Fibroblast of mammary gland (primary cell): ENCODE measurements at places on chromosomes 7 and 10.

- DNase-seq = peak; percentile 44
Measured at GRCh38 chr7:133794479-133794878, 332.7 kb upstream of the LRGUK start.

DNA sequence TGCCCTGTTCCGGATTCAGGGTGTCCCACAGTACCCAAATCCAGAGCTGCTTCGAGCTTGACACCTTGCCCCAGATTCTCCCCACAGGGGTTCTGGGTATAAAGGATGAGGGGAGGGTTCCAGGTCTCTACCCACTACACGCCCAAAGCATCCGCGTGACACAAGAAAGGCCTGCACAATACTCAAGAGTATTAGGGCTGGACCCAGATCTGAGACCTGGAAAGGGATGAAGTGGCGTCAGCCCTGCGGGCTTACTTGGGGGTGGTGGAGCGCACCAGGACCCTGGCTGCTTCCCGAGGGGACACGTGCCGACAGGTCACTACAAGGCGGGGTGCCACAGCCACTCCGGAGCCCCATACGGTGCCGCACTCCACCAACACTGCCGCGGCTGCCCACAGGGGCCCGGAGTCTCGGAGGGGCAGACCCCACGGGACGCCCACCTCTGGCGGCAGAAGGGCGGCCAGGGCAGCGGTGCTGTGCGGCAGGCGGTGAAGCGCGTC lies 1.3 kb downstream of the TYSND1 start:
- DNase-seq = peak; percentile 8

DNA sequence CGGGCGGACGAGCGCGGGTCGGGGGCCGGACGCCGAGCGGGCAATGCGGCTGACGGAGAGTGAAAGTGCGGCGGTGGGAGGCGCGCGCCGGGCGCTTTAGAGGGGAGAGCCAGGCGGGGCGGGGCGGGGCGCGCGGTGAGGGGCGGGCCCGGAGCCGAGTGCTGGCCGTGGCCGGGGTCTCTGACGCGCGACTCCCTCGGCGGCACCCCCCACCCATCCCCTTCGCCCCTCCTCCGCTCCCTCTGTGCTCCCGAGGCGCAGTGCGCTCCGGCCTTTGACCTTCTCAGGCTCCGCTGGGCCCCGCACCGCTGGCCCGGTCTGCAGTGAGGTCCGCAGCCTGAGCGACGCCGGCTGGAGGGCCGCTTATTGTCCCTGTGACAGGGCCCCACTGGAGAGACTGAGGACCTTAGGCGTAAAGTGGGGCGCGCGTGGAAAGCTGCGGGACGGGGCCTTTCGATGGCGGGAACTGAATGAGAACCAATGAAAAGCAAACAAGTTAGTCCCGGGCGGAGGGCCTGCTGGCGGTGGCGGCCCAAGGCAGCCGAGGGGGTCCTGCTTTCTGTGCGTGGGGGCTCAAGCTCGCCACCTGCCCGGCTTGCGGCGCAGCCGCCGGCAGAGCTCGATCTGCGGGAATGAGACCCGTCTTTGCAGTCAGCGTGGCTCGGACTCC lies at the start of gene CXCL12:
CXCL12 (minus strand) TSS at position 72 of the 670 bp plus-strand sequence. CDS start 92 bp downstream, outside the sequence.
- DNase-seq = no peak

DNA sequence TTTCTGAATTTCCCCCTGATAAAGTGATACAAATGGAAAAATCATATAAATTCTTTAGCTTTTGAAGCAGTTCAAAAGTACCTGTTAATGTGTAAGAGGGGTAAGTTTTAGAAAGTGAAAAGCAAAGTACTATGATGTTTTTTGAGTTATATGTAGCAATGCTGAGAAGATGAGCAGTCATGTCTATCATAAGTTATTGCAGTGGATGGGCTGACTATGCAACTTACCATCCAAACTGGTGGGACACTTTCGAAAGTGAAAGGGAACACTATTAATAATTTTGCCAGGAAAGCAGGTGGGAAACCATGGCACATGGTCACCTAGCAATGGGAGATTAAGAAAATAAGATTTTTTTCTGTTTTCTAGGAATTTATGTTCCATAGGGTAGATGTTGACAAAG lies 4.1 kb downstream of the MINPP1 start:
- no peak for DNase-seq

- DNase-seq = peak; percentile 87
Measured at GRCh38 chr10:127145173-127145572, 51.2 kb downstream of the INSYN2A start.

- no peak for DNase-seq
Measured at GRCh38 chr7:123601530-123601929, at the start of gene ASB15. ASB15 (plus strand) TSS chr7:123601821; CDS start chr7:123614503, 12,682 bp downstream.

DNA sequence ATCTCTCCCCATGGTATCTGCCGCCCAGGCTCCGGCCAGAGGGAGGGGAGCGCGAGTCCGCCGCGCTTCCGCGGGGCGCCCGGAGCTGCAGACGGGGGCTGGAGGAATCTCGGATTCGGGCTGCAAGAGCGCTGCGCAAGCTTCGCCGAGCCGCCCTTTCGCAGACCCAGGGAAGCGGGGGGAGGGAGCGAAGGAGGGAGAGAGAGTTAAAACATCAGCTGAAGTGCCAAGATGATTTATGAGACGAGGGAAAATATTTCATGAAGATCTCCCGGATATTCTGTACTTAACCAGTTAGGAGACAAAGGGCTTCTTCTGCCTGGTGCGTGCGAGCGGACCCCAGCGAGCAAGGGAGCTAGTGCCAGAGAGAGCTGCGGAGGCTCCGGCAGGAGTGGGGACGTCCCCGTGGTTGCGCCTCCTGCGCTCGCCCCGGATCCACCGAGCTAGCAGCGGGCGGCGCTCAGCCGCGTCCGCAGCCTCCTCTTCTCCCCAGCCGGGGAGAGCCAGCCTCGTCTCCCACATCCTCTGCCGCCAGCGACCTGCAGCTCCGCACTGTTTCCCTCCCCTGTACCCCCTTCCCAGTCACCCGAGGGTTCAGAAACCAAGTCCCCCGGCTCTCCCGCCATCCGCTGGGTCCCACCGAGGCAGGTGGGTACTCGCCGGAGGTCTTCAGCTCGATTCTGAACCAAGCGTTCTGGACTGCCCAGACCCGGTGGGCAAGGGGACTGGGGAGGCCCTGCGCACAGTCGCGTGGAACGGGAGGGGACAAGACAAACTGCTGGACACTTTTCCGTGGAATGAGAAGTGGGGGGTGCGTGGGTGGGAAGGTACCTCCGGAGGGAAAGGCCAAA lies 1.0 kb upstream of the PAX2 start:
- no peak for DNase-seq

DNA sequence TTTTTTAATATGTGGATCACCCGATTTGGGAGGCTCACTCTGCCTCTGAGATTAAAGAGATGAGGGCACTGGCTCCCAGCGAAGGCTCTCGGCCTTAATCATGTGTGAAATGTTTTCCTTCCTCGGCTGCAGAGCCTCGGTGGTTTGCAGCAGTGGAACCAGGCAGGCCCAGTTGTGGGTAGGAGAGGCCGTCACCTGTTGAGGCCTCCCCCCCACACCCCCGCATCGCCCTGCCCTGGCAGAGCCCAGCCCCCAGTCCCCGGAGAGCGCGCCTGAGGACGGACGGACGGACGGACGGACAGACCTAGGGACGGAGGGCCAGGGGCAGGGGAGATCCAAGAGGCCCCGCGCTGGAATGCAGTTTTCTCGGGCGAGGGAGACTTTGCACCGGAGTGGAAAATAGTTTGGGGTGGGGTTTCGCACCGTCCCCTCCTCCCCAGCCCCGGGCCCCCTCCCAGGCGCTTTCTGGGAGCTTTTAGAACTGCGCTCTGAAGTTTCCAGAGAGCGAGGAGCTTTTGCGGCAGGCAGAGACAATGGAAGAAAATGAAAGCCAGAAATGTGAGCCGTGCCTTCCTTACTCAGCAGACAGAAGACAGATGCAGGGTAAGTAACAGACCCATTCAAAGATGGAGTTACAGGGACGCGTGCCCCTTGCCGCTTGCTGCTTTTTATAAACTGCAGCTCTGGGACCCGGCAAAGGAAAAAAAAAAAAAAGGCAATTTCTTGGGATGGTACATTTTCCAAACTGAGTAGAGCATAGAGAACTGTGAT lies at the start of gene KIAA1217:
KIAA1217 (plus strand) TSS at position 478 of the 771 bp plus-strand sequence; CDS start at position 534, 56 bp downstream.
- peak; percentile 5 for DNase-seq

DNA sequence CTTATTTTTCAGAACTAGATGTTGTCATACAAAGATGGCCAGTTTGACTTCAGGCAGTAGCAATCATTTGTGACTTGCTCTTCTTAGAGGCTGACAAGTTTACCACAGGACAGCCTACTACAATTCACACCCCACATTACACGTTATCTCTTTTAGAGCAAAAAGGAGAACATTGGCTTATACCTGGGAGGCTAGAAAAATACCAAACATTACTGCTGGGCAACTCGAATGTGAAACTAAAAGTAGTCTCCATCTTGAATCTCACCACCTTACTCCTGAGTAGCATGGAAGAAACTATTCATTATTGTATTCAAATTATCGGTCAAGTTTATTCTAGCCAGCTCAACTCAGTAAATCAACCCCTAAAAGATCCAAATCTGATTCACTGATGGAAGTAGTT lies 90.7 kb upstream of the TMEM26 start:
- no peak for DNase-seq

GRCh38 chr7:46357290-46357689 lies 436.2 kb upstream of the IGFBP3 start:
- DNase-seq = no peak

DNA sequence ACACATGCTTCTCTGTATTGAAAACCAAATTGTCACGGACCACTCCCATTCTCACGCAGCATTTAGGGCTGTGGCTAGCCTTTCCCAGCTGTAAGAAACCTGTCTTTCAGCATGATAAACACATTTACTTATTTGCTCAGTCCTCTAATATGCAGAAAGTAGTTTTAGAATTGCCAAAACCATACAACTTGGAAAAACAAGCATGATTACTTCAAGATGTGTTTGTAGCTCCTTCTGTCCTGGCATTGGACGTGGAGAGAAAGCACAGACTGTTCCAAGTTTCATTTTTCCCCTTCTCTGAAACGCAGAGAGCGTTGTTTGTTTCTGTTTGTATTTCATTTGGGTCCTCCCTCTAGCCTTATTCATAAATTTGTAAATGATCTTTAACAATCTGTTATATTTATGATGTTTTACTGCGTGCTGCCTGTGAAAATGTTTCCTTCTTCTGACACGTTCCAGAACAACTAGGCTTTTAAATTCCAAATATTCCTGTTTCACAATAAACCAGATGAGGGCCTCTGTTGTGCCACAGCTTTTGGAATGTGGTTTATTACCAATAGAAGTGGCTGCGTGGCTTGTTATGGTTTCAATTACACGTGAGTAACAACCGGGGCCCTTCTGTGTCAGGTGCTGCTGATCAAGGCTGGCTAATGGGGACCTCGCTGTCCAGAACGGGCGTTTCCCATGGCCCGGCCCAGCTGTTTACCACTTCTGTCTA lies 26.1 kb downstream of the MNX1 start:
- peak; percentile 85 for DNase-seq

DNA sequence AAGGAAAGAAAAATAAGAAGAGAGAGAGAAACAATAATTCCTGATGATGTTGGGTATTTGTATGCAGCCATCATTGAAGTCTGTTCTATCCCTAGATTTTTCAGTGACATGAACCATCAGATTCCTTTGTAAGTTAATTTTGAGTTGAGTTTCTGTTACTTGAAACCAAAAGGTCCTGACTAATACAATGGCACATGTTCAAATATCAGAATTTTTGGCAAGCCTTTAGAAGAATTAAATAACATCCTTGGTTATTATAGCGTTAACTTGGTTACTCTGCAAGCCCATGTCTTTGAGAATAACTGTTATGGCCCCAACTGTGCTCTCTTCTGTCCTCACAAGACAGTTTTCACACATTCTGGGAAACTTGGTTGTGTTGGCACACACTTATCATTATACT lies 66.5 kb downstream of the SYPL1 start:
- DNase-seq = peak; percentile 66
